ENCODE measurements at places on chromosomes 3 and 15.
A peak's percentile ranks its signal among the peaks of the same experiment; 100 is the strongest.

GRCh38 chr15:46126581-46126980 lies 491.8 kb downstream of the SQOR start:
- DNase-seq = no peak

DNA sequence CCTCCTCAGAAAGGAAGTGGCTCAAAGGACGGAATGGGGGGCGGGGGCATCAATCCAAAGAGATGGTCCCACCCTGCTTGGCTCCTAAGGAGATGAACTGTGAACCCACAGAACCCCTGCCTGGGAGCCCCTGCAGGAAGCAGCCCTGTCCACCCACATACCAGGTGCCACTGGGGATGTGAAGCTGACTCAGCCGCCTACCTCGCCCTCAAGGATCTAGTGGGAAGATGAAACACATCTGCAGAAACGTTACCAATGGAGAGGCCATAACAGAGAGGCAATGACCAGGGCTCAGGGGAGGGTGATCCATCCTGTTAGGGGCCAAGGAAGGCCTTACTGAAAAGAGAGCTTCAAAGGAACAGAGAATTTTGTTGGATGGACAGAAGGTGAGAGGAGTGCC lies 35.1 kb downstream of the EAF1 start:
- DNase-seq = no peak

GRCh38 chr3:112582244-112582874 lies 20.5 kb downstream of the SLC35A5 start:
- DNase-seq = peak; percentile 51

DNA sequence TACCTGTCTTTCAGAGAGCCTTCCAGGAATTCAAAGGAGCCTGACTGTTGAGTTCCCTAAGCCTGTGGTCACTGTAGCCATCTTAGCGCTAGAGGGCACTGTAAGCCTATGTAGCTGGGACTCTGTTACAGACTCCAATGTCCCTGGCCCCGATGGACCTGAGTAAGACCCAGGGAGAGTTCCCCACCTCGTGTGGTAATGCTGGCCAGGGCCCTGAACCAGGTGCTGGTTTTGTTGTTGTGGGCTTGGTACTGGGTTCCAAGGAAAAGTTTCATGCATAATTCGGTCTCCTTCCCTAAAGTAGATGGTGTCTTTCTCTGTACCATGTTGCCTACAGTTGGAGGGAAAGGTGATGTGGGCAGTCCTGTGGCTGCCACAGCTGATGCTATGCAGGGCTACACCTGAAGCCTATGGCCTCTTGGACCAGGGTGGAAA lies 32.4 kb downstream of the CDAN1 start:
- peak; percentile 70 for DNase-seq

- DNase-seq = no peak
These were observed 915 bp downstream of the BCL2L10 start for GRCh38 chr15:52111517-52112202.

DNA sequence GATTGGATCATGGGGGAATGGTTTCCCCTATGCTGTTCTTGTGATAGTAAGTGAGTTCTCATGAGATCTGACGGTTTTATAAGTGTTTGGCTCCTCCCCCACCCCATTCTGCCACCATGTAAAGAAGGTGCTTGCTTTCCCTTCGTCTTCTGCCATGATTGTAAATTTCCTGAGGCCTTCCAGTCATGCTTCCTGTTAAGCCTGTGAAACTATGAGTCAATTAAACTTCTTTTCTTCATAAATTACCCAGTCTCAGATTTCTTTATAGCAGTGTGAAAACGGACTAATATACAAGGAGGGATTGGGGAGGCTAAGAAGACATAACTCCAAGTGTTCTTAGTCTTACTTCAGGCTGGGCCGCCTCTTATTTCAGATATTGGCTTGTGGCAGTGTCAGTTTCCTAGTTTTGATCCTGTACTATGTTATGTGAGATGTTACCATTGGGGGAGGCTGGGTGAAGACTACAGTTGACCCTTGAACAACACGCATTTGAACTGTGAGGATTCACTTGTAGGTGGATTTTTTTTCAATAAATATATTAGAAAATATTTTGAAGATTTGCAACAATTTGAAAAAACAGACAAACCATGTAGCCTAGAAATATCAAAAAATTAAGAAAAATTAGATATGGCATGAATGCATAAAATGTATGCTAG lies 44.9 kb downstream of the NMD3 start:
- no peak for DNase-seq

GRCh38 chr3:172260381-172260780 lies 187.9 kb downstream of the GHSR start:
- DNase-seq = no peak

DNA sequence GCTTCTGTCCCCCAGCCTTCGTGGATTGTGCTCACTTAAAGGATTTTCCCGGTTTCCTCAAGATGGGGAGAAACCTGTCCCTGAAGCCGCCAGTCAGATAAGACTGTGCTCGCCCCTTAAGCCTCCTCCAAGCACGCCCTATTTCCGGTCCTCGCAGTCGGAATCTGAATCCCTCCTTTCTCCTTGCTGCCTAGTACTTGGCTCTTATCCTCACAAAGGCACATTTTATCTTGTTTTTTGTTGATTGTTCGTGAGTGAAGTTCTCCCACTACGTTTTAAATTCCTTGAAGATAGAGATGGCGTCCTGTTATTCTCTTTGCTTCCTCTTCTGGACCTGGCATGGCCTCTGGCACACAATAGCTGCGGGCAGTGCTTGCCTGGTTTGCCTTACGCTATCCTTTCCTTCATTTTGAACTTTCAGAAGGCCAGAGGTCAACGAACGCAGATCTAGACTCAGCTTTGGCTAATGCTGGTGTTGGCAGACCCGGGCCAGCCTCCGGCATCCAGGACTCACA lies 1.7 kb downstream of the CLDN11 start:
- DNase-seq = no peak

- no peak for DNase-seq
These were observed 20.5 kb downstream of the GALK2 start for GRCh38 chr15:49190586-49190985.

DNA sequence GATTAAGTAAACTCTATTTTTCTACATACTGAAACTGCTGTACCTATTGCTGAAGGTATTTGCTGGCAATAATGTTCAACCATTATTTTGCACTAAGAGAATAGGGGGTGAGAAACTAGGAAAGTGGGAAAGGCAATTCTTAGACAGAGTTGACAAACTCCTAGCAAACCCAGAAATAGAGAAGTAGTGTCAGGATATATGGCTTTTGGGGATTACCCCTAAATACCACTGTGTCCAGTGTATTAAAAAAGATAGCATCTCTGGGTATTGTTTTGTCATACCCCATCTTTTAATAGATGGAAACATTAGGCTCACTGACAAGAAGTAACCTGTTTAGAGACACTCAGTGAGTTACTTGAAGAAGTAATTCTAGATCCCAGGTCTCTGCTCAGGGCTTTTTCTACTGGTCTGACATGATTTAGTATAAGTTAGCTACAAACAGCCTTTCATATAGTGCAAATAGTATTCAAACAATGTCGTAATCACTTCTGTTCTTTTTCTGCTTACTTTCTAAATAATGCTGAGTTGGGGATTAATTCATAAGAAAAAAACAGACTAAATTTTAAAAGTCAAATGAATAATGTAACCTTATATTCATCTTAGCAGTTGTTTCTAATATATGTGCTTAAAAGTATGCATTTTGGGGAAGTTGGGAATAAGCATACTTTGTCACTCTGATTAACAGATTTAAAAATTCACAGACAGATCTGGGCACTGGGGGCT lies 107.2 kb downstream of the IL1RAP start:
- DNase-seq = no peak

DNA sequence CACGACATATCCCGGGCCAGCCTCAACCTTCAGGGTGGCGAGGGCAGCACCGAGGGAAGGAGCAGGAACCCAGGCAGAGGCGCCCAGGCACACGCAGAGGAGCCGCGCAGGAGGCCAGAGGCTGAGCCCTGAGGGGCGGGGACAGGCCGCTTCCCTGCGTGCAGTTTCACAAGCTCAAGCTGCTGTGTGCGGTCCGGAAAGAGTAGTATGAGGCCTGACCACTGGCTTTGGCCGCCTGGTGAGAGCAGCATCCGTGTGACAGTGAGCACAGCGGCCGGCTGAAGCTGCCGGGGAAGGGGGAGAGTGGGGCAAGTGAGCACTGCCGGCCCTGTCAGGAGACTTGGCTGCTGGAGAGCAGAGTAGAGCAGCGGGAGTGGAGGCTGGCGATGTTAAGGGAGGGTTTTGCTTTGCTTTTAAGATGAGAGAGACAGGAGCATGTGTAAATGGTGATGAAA lies 8.7 kb downstream of the ZDHHC19 start:
- DNase-seq = no peak

- no peak for DNase-seq
These were observed 274.4 kb downstream of the TLE3 start for GRCh38 chr15:69823223-69823907.

DNA sequence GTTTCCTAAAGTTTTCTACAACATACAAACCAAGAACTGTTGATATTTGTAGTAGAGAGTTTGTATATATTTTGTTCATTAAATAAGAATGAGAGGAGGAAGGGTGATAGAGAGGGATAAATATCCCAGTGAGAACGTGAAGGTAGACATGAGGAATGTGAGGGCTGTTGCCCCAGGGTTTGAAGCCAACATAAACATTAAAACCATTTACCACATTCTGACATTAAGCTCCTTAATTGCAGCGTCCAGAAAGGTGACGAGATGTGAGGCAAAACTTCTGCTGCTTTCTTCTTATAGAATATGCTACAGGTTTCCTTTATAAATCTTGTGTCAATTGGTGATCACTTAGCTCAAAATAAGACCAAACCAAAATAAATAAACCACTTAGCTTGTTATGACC lies 267.8 kb upstream of the CNTN4 start:
- DNase-seq = no peak

- no peak for DNase-seq
These were observed 175.8 kb upstream of the STT3B start for GRCh38 chr3:31356941-31357340.

- no peak for DNase-seq
These were observed 1.4 kb downstream of the CHL1 start for GRCh38 chr3:197828-198491.

GRCh38 chr3:156583469-156583868 lies 28.6 kb upstream of the SSR3 start:
- no peak for DNase-seq

- no peak for DNase-seq
These were observed 40.2 kb upstream of the CRTC3 start for GRCh38 chr15:90489514-90489913.

DNA sequence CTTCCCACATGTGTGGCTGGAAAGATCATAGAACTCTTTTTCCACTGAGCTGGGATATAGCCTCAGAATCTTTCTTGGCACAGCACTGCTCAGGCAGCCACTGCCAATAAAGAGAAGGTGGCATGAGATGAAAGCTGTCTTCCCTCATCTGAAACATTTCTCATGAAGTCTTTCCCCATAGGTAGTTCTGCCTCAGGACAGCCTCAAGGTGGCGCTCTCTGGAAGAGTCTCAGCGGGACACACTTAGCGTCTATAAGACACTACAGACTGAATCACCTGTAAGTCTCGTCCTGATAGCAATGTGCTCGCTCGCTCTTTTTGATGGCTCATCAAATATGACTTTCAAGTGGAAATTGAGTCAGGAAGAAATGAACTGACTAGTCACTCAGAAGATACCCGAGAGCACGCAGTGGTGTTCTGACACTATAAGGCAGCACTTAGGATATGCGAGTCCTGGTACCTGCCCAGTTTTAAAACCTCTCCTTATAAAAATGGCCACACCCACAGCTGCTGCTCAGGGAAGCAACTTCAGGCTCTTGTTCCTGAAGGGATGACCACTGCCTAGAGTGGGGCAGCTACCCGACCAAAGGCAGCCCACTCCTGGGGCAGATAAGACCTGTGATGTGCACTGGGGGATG lies 269.5 kb downstream of the SUCLG2 start:
- DNase-seq = peak; percentile 41

GRCh38 chr3:38247366-38248035 lies 18.1 kb upstream of the SLC22A13 start:
- no peak for DNase-seq

- DNase-seq = no peak
These were observed 102.8 kb upstream of the PFN2 start for GRCh38 chr3:150073513-150073912.

GRCh38 chr3:149316437-149316836 lies 17.0 kb downstream of the TM4SF18 start:
- no peak for DNase-seq

- DNase-seq = no peak
These were observed 47.9 kb downstream of the KBTBD12 start for GRCh38 chr3:127962937-127963336.

DNA sequence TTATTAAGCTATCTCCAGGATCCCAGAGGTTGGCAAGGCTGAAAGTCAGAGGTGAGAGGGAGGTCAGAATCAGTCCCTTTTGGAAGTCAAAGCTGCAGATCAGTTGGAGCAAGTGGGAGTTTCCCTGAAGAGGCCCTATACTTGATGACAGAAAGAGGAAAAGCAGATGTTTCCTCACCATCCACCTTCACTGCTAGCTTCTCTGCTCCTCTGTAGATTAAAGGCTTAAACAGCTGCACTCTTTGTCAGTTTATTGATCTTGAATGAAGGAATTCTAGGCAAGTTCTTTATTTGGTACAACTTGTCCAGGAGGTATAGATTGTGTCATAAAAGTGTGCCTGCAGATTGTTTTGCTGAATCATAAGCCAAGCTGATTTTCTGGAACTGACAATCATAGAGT lies 408.2 kb upstream of the TGFBR2 start:
- DNase-seq = no peak

DNA sequence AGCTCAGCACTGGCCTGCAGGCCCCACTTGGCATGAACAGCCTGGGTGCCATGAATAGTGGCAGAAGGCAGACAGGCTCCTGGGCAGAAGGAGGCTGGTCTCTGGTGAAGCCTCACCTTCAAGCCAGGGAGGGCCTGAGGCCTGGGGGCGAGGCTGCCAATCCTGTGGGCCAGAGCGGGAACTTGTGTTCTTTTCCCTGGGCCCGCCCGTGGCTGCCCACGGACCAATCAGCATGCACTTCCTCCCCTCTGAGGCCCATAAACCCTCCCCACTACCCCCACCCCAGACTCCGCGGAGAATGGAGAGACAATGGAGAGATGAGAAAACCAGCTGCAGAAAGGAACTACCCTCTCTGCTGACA lies 283.8 kb upstream of the ROBO1 start:
- no peak for DNase-seq

GRCh38 chr3:171829841-171830517 lies 13.2 kb upstream of the TMEM212 start:
- peak; percentile 22 for DNase-seq

DNA sequence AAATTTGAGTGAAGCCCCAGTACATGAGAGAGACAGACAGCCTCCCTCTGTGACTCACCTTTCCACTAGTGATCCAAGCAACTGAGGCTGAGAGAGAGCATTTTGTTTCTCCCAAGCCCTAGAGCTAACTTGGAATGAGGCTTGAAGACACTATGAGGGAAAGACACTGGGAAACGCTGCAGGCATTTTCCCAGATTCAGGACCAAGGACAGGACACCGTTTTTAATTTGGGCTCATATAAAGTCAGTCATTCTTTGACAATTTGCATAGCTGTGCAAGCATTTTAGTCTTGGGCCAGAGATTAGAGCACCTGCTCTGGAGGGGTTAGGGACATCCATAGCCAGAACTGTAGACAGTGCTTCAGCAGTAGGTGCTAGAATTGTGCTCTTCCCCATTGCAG lies 249.0 kb downstream of the AGBL1 start:
- no peak for DNase-seq

GRCh38 chr3:31025541-31025940 lies 131.1 kb upstream of the GADL1 start:
- no peak for DNase-seq

GRCh38 chr3:195268576-195269309 lies 2.2 kb downstream of the XXYLT1 start:
- DNase-seq = no peak

All from activated CD4-positive, alpha-beta memory T cell treated with anti-CD3 and anti-CD28 coated beads, Interleukin-2, amount 10 ng/mL, durations not matched to agents 7 days and 5 days (primary cell).